Cerebellar nuclear complex (tissue), 1 donor: ENCODE measurements at places on chromosomes 12 and 14.

- DNase-seq = no peak
Observed at GRCh38 chr14:89912667-89913211, 41.8 kb downstream of the EFCAB11 start.

- DNase-seq = no peak
Observed at GRCh38 chr14:60133487-60133886, 31.7 kb downstream of the DHRS7 start.

- no peak for DNase-seq
Observed at GRCh38 chr12:10242539-10242938, 29.9 kb downstream of the GABARAPL1 start.

DNA sequence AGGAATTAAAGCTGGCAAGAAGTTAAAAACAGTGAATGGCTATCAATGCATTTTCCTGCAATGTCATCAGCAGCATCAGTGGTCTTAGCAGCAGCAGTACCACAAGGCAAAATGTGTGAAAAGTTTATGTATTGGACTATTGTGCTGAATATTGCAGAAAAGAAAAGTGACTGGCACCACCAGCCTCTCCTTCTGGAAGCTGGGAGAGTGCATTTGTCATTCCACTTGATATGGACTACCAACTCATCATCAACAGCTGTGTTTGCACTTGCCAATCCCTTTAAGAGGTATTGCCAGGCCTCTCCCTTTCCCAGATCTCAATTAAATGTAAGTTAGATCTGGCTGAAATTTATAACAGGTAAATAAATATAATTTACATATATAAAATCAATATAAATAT is 151.0 kb upstream of the GZMB start:
- DNase-seq = no peak

DNA sequence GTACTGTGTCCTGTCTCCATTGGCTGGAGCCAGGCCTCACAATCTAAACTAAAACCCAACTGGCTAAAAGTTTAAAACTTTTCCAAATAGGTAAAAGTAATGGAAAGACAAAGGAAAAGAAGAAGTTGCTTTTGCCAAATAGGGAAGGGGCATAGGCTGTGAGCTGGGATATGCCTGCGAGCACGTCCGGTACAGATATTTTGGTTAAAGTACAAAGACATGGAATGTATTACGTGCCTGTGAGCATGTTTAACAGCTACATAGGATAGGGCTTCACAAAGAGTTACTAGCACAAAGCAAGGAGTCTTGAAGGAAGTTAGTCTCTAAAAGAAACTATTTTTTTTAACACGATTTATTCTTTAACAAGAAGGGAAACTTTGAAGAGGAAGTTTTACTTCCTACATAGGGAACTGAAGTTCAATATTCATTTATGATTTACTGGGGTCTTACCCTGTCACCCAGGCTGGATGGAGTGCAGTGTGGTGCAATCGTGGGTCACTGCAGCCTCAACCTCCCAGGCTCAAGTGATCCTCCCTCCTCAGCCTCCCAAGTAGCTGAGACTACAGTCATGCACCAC is 41.9 kb upstream of the INF2 start:
- no peak for DNase-seq

DNA sequence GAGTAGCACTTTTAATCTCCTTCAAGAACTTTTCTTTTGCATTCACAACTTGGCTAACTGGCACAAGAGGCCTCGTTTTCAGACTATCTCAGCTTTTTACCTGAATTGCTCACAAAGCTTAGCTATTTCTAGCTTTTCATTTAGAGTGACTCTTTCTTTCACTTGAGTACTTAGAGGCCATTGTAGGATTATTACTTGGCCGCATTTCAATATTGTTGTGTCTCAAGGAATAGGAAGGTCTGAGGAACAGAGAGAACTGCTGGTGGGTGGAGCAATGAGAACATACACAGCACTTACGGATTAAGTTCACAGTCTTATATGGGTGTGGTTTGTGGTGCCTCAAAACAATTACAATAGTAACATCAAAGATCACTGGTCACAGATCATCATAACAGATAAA is 224.8 kb upstream of the NPAS3 start:
- no peak for DNase-seq

GRCh38 chr12:87430444-87430843 is 598.8 kb downstream of the C12orf50 start:
- no peak for DNase-seq

DNA sequence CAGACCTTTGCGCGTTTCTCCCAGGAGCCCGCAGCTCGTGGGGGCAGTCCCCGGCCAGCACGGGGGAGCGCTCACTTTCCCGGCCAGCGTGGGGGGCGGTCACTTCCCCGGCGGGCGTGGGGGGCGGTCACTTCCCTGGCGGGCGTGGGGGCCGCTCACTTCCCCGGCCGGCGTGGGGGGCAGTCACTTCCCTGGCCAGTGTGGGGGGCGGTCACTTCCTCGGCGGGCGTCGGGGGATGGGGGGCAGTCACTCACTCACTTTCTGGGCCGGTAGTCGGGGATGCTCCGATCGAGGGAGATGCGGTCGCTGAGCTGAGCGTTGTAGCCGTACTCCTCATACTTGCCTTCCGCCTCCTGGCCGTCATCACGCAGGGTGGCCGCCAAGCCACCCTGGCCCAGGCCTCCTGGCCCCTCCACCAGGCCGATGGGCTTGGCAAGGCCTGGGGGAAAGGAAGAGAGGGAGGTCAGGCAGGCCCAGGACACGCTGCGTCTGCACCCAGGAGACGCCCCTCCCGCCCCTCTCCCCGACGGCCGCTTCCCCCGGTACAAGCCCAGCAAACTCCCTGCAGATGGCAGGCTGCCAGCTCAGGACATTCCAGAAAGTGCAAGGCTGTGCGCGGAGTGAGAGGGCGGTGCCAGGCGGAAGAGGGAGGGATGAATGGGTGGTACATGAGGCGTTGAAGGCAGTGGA is 43.3 kb downstream of the GALNT9 start:
- no peak for DNase-seq

GRCh38 chr14:74841230-74842207 is 34.4 kb downstream of the PROX2 start:
- no peak for DNase-seq
